ENCODE measurements at places on chromosomes 4 and X.

GRCh38 chr4:140757232-140757630 lies 1.0 kb upstream of the TBC1D9 start:
- DNase-seq, result no peak

DNA sequence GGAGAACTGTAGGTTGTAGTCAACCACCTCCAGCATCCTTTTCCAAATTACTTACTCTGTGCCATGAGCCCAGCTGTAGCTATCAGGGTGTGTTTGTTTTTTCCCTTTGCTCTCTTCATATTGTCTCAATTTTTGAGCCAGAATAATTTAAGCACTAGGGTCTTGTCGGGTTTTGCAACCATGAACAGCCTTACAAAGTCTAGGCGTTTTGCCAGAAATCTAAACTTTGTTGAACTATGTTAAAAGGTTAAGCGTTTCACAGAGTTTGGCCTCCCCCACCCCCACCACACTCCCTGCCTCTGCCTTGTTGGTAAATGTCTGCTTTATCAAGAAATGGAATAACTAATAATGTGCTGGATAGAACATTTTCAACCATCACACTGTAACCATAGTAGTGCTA lies 190.6 kb upstream of the TTC29 start:
- no peak for DNase-seq

GRCh38 chr4:182644683-182645050 lies 272.5 kb downstream of the DCTD start:
- DNase-seq, result no peak

- DNase-seq, result no peak
Measured at GRCh38 chr4:5391492-5391891, 316.9 kb downstream of the EVC2 start.

DNA sequence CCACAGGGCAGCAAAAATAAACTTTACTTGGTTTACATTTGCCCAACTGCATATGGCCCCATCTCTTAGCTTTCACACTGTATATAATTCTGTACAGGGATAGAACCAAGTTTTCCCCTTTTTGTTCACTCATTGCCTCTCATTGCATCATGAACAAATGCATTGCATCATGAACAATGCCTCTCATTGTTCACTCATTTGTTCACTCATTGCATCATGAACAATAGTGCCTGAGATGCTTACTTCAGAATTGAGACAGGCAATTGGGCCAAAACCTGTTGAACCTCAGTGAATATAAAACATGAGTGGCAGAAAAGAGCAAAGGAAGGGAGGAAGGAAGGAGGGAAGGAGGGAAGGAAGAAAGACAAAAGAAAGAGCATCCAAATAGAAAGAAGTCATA lies 98.2 kb downstream of the SOWAHB start:
- no peak for DNase-seq

DNA sequence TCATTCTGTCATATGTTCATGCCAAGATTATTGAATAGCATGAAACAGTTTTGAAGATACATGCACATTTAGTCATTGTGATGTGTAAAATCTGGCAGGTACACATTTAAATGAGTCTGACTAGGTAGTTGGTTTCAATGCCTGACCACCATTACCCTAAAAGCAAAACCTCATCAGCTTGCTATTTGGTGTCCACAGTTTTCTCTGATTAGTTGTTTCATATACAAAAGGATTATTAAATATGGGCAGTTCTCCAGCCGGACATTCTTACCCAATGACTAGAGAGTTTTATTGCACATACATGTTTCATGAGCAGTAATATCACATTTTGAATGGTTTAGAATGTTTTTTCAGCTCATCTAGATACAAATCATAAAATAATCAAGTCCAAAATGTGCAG lies 23.7 kb downstream of the DCHS2 start:
- DNase-seq, result no peak

DNA sequence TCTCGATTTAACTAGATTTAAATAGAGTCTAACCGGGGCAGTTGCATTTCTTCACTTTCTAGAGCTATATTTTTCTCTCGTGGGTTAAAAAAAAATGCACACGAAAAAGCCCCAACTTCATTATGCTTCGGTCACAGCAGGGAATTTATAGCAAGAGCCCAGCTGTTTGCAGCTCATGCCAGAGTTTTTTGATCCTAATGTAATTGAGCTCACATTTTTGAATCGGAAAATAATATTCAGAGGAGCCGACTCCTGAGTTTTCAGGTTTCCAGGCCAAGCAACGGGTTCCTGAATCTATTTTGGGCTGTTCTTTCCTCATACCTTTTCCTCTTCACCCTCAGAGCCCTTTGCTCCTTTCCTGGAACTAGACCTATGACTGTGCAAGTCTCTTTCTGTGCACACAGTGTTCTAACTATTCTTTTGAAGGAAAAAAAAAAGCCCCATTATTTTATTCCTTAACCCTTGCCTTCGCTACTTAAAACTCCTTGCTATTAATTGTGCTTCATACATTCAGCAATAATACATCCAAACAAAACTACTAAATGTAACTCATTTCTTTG lies 27.5 kb upstream of the ESX1 start:
- no peak for DNase-seq

GRCh38 chr4:8350841-8351461 lies 81.4 kb downstream of the HTRA3 start:
- DNase-seq, result no peak

DNA sequence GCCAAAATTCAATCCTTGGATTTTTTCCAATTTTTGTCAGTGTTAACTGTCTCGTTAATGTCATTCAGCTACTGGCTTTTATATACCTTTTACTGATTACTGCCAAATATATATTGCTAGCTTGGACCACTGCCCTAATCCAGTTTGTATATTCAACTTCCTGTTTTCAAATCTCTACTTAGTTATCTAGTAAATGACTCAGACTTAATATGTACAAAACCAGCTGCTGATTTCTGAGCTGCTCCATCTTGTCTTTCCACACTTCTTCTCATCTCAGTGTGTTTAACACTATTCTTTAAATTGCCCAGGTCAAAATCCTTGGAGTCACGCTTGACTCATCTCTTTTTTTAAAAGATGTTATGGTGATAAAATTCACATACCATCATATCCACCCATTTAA lies 1196.7 kb downstream of the RAPGEF2 start:
- no peak for DNase-seq

DNA sequence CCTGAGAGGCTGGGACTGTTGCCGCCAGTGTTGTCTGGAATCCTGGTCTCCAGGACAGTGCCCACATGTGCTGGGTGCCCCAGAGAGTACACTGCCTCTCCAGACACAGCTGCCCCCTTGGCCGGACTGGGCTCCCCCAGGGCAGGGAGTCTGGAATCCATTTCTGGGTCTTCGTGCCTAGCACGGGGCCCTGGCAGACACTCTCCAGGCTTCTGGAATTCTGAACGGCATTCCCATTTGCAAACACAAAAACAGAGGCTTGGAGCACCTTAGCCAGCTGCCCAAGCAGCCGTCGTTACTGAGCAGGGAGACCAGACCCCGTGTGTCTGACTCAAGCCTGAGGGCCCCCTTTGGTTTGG lies 20.8 kb downstream of the HMX1 start:
- DNase-seq, result no peak

GRCh38 chr4:89737888-89738287 lies 99.1 kb downstream of the SNCA start:
- no peak for DNase-seq

GRCh38 chr4:47579235-47579634 lies 94.2 kb downstream of the ATP10D start:
- DNase-seq, result no peak

DNA sequence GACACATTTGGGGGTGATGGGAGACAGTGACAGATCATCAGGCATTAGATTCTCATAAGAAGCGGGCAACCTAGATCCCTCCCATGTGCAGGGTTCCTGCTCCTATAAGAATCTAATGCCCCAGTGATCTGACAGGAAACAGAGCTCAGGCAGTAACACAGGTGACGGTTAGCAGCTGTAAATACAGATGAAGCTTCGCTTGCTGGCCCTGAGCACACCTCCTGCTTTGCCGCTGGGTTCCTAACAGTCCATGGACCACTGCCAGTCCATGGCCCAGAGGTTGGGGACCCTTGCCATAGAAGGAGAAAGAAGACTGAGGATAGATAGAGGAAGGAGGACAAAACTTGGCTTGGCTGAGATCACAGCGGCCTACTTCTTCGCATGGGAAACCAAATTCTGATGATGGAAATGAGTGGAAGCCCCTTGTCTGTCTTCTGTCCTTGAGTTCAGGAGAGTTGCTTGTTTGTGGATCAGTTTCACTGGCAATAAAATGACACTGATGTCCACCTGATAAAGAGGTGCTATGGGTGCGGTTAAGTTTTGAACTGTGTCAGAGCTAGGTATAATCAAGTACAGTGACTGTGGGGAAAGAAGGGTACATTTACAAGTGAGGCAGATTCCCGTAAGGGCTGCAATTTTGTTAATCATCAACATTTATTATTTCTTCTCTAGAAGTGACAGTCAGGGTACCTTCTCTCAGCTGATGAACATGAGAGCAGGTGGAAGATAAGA lies 1.7 kb upstream of the TIFA start:
- DNase-seq, result no peak

DNA sequence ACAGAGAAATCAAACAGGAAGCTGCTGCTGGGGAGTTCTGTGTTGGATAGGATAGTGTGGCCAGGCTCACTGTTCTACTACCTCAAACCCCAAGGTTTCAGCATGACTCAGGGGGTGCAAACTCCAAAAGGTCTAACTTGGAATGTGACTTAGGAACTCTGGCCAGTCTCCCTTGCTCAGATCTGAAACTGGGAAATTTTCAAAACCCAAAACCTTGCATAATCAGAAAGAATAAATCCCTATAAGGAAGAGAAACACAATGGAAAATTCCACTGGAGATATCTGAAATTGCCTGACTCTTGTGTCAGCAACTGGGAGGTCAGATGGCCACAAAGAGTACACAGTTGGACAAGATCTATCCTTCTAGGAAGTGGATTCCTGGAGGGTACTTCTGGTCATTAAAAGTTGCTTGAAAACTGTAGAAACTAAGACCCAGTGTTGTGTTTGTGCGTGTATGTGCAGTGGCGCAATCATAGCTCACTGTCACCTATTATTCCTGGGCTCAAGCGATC lies 58.0 kb downstream of the PPEF2 start:
- no peak for DNase-seq
